ENCODE measurements at places on chromosomes 6 and 20. TPM values are rescaled to one million over a fixed set of nuclear protein-coding genes. Genes with fewer than 3 reads are reported as not detected.

DNA sequence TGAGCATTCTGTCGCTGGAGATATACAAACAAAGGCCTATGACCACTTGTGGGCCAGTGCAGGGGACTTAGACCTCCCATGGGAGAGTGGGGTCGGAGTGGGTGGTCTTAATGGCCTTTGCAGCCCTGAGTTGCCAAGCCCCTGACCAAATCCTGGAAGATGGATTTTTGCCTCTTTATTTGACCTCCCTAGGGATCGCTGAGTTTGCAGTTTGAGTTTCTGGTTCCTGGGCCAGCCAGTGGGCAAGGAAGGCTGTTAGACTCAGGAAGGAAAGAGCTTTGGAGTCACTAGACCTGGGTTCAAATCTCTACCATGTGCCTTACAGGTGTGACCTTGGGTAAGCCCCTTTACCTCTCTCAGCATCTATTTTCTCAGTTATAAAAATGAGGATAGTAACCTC is 94.1 kb downstream of the CD40 start:
- DNase-seq = no peak

GRCh38 chr6:84358581-84358980 is 131.1 kb upstream of the CEP162 start:
- DNase-seq = no peak

DNA sequence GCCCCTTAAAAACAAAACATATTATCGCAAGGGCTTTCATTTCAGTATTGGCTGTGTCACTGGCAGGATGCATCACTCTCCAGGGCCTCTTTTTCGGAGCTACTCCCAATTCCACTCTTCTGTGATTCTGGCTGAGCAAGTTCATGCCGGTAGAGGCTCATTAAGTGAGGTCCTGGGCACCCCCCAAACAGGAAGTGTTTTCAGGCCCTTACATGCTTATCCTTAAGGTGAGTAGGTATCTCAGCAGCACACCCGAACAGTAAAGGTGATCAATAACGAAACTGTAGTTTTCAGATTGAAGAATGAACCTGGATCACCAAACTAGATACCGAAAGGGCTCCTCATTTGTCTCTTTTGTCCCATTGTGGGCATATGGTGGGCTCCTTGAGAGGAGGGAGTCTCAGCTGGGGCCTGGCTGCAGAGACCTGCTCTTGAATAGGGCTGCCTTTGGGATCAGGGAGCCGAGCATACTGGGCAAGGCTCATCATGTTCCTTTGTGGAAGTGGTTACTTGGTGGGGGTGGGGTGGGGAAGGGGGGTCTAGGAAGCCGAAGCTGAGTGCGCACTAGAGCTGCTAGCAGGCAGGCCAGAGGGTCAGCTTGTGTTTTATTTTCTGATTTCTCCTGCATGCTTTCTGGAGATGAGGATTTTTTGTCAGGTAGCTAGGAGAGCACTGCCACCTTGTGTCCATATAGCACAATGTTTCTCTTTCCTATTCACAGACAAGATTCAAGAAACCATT is 65.2 kb downstream of the CDS2 start:
- DNase-seq = peak; percentile 83

GRCh38 chr20:21183722-21184121 is 57.8 kb downstream of the KIZ start:
- DNase-seq = peak; percentile 33

GRCh38 chr6:149969635-149970034 is 5.9 kb downstream of the ULBP1 start:
- DNase-seq = no peak

- no peak for DNase-seq
Observed at GRCh38 chr6:17871836-17872235, 115.6 kb downstream of the KIF13A start.

- no peak for DNase-seq
Observed at GRCh38 chr6:29850011-29850553, 22.5 kb downstream of the HLA-G start.

- DNase-seq = peak; percentile 69
Observed at GRCh38 chr6:75317503-75318206, 33.1 kb upstream of the TMEM30A start.

- no peak for DNase-seq
Observed at GRCh38 chr6:135191508-135192255, 10.6 kb downstream of the MYB start.

DNA sequence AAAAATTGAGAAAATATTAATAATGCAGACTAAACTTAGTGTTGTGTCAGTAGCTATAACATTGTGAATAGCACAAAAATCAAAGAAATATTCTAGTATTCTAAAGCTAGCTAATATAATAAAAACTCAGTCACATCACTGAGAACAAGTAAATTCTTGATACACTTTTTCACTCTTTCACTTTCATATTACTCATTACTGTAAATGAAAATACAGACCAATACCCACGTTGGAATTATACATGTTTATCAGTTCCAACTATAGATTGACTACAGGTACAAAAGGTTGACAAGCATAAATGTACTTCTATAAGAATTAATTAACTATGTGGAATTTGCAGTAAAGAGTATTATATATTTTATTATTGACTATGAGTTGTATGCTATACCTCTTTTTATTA is 1043.4 kb upstream of the FLRT3 start:
- DNase-seq = no peak

GRCh38 chr20:52242237-52243230 is 51.0 kb upstream of the ZFP64 start:
- DNase-seq = peak; percentile 11

DNA sequence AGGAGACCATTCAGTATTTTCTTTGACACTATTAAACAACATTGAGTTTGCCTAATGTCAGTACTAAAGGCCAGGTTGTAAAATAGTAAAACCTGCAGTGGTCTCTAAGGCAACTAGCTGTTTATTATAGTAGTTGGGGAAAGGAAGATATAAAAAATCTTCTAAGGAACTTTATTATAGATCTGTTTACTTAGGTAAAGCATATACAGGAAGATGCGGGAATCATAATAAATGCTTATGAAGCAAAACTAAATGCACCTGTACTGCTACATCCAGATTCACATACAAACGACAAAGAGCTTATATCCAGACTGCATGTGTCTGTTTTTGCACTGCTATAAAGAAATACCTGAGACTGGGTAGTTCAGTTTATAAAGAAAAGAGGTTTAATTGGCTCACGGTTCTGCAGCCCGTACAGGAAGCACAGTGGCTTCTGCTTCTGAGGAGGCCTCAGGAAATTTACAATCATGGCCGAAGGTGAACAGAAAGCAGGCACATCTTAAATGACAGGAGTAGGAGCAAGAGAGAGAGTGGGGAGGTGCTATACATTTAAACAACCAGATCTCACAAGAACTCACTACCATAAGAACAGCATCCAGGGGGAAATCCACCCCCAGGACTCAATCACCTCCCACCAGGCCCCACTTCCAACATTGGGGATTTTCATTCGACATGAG is 8.7 kb upstream of the TRIM39 start:
- no peak for DNase-seq

GRCh38 chr20:58577139-58577806 is 62.1 kb upstream of the APCDD1L start:
- DNase-seq = no peak

DNA sequence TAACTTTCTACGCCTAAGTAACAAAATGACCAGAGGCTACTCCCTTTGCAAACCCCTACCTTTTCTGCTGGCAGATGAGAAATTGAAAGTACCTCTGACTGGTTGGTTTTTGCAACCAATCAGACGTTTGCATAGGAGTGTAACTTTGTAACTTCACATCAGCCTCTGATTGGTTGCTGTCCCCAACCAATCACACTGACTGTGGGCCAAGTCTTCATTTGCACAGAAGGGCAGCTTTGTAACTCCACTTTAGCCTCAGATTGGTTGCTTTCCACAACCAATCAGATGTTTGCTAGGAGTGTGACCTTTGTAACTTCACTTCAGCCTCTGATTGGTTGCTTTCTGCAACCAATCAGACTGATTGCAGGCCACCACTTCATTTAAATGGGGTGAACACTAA is 89.1 kb downstream of the ME1 start:
- DNase-seq = no peak

GRCh38 chr20:17680836-17681725 is 961 bp downstream of the RRBP1 start:
- peak; percentile 63 for DNase-seq

- no peak for DNase-seq
Observed at GRCh38 chr20:64077094-64077493, 2.2 kb downstream of the RGS19 start.

DNA sequence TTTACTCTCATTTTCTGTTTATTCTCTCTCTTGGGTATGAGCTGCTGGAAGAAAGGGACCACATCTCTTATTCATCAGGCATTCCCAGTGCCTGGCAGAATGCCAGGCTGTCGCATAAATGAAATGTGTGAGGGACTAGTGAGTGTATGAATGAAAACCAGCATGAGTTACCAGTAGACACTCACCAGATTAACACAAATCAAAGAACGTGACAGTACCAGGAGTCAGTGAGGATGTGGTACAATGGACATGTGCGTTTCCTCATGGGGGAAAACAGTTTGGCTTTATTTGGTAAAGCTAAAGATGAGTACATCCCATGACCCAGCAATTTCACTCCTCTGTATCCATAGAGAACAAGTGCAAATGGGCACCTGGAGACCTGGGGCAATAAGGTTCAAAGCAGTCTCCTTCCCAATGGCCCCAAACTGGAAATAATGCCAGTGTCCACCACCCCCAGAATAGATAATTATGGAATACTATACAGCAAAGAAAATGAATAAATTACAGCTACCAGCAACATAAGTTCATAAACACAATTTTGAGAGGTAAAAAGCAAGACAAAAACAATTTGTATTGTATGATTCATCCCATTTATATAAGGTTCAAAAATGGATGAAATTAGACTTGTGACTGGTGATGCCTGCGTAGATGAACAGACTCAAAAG is 93.3 kb downstream of the CDH22 start:
- no peak for DNase-seq

DNA sequence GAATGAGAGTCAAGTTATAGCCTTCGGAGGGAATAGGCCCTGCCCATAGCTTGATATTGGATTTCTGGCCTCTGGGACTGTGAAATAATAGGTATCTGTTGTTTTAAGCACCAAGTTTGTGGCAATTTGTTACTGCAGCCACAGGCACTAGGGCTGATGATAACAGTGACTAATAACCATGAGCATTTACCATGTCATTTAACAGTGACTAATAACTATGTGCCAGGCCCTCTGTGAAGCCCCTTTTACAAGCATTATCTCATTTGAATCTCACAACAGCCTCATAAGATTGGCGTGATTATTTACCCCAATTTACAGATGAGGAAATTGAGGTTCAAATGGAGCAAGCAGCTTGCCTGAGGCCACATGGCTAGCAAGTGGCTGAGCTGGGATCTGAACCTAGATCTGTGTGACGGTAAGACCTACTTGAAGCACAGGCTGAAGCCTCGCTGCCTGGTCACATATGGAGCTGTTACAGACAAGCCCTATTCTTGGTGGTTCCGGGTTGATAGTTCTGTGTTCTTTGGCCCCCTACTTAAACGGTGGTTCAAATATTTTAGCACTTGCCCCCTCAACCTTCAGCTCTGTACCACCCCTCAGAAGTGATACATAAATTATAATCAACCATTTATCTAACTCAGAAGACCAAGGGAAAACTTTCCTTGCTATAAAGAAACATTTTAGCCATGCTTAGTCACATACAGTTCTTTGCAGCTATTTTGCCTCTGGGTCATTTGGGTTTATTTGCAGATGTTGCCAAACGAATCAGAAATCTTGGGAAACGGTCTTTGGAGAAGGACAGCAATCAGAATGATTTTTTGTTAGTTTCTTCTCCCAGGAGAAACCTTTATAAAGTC is 98.3 kb downstream of the ELOVL5 start:
- peak; percentile 37 for DNase-seq

DNA sequence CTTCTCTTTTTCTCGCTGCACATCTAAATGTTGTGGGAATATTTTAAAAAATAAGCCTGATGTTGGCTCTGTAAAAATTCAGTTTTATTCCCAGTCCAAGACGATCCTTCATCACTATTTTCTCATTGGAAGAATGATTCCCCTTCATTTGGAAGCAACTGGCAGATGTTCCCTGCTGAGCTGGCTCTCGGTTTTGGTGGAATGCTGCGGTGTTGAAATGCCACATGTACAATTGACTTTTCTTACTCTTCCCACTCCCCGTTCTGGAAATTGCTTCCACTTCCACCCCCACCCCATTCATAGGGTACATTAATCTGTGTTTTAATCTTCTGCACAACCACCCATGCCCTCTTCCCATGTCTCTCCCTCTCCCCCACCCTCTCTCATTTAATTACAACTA is 496.3 kb upstream of the MAP3K7 start:
- no peak for DNase-seq

GRCh38 chr20:36181934-36182603 is 27.5 kb downstream of the EPB41L1 start:
- peak; percentile 87 for DNase-seq

GRCh38 chr6:46243754-46244153 is 73.0 kb upstream of the ENPP5 start:
- DNase-seq = no peak

DNA sequence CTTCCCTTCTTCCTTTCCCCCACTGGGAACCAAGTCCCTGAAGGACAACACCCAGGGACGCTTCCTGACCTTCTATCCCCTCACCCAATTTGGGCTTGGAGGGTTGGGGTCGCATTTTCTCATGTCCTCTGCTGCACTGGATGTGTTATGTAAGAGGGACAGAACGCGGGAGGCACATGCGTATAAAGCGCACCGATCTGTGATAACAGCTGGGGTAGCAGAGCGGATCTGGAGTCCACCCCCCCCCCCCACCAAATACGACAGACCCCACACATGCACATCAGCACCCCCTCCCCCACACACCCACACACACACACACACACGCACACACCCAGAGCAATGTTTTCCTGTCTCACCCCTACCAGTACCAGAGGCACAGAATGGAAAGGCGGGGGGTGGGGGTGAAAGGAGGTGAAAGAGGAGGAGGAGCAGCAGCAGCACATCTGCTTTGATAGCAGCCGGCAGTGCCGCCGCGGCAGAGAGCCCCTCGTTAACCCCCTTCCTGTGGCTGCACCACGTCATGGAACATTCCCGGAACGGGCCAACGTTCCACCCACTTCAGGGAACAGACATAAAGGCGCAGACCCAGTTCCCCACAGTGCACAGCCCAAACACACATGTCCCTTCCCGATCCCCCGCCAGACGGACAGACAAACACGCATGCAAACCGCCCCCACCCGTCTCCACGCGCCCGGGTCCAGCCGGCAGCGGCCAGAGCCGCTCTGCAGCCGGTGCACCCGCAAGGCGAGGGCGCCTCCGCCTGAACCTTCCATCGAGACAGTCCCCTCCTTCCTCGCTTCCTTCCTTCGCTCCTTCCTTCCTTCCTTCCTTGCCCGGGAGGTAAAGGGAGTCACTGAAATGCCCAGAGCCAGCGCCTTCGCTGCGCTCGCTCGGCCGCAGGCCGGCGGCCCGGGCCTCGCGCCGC is 590 bp downstream of the HIVEP2 start:
- peak; percentile 90 for DNase-seq

The MLN gene
- not detected for total RNA-seq

The MTG2 gene
- total RNA-seq = 11.5 TPM

The LRFN2 gene
- total RNA-seq = not detected

The RNF182 gene
- total RNA-seq = 6.4 TPM

The ADGRB3 gene
- not detected for total RNA-seq

The C6orf136 gene
- 1.4 TPM for total RNA-seq

The NQO2 gene
- 59.4 TPM for total RNA-seq

The POM121L2 gene
- not detected for total RNA-seq
